Kidney (tissue), 22 donors: ENCODE measurements at places on chromosomes 13 and 19. TPM values are rescaled to one million over a fixed set of nuclear protein-coding genes. Genes with fewer than 3 reads are reported as not detected.
A peak's percentile ranks its signal among the peaks of the same experiment; 100 is the strongest.

DNA sequence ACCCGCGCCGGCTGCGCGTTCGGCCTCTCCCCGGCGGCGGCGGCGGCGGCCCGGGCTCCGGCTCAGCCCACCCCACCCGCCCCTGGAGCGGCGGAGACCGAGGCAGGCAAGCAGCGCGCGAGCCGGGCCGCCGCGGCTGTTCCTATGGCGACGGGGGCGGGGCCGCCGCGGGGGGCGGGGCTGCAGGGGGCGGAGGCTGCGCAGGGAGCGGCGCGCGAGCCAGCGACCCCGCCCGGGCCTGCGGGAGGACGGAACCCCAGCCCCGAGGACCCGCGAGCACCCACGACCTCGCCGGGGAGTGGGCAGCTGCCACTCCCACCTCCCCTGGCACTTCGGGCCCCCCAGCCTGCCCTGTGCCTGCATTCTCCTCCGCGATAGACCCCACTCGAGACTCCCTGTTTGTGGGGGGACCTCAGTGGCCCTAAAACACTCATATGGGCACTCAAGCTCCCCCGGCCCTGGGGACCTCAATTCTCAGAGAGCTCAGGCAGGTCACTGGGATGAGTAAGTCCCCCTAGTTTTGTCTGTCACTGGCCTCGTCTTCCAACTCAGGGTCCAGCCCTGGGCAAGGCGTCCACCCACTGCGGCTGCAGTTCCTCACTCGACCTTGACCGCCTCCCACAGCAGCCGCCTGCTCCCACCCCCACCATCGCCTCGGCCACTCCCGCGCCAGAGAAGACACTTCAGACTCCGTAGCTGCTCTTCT lies at the start of gene CTXN1:
CTXN1 (minus strand) TSS at position 115 of the 706 bp plus-strand sequence. CDS start 597 bp downstream, outside the sequence.
- peak within 1 kb of the TSS; percentile 20 for H3K4me3 ChIP-seq
- no peak within 1 kb of the TSS for H3K27ac ChIP-seq

DNA sequence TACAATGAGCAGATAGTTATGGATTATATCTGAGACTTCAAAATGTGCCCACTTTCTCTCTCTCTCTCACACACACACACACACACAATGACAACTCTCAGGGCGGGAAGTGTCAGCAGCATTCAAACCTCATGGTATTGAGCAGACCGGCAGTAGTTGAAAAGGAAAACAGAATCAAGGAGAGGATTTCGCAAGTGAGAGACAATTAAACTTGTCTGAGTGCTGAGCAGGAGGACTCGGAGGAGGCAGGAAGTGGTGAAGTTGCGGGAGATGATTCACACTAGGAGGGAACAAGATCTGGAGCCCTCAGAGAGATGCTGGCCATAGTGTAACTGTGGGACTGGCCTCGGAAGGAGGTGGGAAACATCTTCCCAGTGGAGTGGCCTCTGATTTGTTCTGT lies 353.1 kb downstream of the EFNB2 start:
- H3K4me1 ChIP-seq, result no peaks in the 10 kb centered on the region
- H3K27ac ChIP-seq, result no peak overlapping the region
- DNase-seq, result no peak
- no peaks in the 10 kb centered on the region for H3K27me3 ChIP-seq

DNA sequence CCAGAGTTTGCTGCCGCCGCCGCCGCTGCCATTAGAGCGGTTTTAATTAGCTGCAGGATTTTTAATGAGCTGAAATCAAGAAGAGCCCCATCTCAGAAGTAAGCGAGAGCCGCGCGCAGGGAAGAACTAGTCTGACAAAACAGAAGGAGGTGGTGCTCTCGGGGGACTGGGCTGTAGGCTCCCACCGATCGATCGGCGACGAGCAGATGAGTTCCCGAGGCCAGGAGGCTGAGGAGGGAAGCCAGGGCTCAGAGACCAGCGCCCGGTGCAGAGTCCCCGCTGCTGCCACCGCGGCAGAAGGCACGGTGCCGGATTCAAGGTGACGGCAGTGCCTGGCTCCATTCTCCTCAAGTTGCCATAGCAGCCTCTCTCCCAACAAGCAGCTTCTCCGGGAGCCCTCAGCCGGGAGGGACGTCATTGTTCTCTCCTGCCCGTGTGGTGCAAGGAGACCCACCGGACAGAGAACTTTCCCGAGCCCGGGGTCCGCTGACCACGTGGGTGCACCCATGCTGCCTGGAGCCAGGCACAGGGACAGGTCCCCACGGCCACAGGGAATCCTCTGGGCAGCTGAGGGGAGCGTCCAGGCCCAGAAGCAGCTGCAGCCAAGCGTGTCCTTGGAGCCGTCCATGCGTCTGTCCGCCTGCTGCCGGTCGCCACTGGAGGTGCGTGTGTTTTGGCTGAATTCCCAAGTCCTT lies 62.9 kb downstream of the CHST8 start:
- no peak for DNase-seq
- no peaks in the 10 kb centered on the region for H3K36me3 ChIP-seq
- H3K27me3 ChIP-seq, result peaks cover 2% of the 10 kb centered on the region

DNA sequence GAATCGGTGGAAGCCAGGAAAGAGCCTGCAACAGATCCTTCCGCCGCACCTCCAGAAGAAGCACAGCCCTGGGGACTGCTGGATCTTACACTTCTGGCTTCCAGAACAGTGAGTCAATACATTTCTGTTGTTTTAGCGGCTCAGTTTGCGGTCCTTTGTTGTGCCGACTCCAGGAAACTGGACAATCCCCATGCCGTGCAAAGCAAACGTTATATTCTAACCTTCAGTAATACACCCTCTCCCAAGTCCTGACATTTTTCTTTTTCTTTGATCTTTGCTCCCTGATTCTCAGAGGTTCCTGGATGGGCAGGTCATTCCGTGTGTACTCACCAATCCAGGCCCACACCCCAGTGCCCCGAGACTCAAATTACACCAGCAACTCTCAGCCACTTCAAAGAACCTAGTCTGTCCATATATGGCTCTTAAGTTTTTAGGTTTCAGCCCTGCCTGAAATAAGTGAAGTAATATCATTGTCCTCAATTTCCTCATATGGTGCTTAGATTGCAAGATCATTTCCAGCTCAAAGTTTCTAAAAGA lies 387.1 kb upstream of the SGCG start:
- no peak overlapping the region for H3K27ac ChIP-seq
- no peaks in the 10 kb centered on the region for H3K36me3 ChIP-seq
- no peaks in the 10 kb centered on the region for H3K27me3 ChIP-seq
- no peaks in the 10 kb centered on the region for H3K4me1 ChIP-seq

GRCh38 chr13:71461892-71462291 lies 405.1 kb downstream of the DACH1 start:
- H3K4me3 ChIP-seq, result no peak overlapping the region
- no peaks in the 10 kb centered on the region for H3K4me1 ChIP-seq
- H3K36me3 ChIP-seq, result no peaks in the 10 kb centered on the region
- DNase-seq, result no peak
- H3K27ac ChIP-seq, result no peak overlapping the region

- H3K36me3 ChIP-seq, result no peaks in the 10 kb centered on the region
- H3K4me1 ChIP-seq, result peaks cover 4% of the 10 kb centered on the region
- DNase-seq, result no peak
- H3K27me3 ChIP-seq, result no peaks in the 10 kb centered on the region
- H3K4me3 ChIP-seq, result no peak overlapping the region
Observed at GRCh38 chr13:71876648-71877255, 9.7 kb upstream of the DACH1 start.

GRCh38 chr19:42093926-42094325 lies 18.0 kb downstream of the ZNF574 start:
- no peaks in the 10 kb centered on the region for H3K27me3 ChIP-seq
- H3K4me3 ChIP-seq, result no peak overlapping the region
- H3K27ac ChIP-seq, result no peak overlapping the region
- DNase-seq, result no peak

DNA sequence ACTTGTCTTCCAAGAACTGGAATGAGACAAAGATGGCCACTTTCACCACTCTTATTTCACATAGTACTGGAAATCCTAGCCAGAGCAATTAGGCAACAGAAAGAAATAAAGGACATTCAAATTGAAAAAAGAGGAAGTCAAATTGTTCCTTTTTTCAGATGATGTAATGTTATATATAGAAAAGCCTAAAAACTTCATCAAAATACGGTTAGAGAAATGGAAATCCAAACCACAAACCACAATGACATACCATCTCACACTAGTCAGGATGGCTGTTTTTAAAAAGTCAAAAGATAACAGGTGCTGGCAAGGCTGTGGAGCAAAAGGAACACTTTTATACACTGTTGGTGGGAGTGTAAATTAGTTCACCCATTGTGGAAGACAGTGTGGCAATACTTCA lies 113.3 kb upstream of the SPRY2 start:
- DNase-seq, result no peak
- no peaks in the 10 kb centered on the region for H3K36me3 ChIP-seq
- no peak overlapping the region for H3K27ac ChIP-seq
- H3K4me3 ChIP-seq, result no peak overlapping the region

DNA sequence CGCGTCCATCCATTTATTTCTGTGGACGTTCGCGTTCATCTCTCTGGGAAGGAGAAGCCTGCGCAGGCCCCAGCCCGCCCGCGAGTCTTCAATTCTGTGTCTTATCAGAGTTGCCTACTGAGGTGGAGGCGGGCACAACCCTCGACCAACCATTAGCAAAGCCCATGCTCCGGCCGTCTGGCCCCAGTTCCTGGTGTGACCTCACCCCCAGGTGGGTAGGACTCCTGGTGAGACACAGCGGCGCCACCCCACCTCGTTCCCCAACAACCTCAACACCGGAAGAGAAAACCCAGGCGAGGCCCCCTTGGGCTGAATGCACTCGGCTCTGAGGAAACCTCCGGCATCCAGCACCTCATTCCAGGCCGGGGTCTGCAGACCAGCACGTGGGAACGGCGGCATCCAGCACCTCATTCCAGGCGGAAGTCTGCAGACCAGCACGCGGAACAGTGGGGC lies 14.7 kb downstream of the ZNF787 start:
- no peaks in the 10 kb centered on the region for H3K27me3 ChIP-seq
- no peak overlapping the region for H3K27ac ChIP-seq
- DNase-seq, result no peak
- no peak overlapping the region for H3K4me3 ChIP-seq

GRCh38 chr19:53639471-53639870 lies 7.7 kb downstream of the DPRX start:
- H3K27ac ChIP-seq, result no peak overlapping the region
- H3K27me3 ChIP-seq, result no peaks in the 10 kb centered on the region
- no peaks in the 10 kb centered on the region for H3K4me1 ChIP-seq
- H3K4me3 ChIP-seq, result no peak overlapping the region
- H3K36me3 ChIP-seq, result no peaks in the 10 kb centered on the region
- DNase-seq, result no peak

DNA sequence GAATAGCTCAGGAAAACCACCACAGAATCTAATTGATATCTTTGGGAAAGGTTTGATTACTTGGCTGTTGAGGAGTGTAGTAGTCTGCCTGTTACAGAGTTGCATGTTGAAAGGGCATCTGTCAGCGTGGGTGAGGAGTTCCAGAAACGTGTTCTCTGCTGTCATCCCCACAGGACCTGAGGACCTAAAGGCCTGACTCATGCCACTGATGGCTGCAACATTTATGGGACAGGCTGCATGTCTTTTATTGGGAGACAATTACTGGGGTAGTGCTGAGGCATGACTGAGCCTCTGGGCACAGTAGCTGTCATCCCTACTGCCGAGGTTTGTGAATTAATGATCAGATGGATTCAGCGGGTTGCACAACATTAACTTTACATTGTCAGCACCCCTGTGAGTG lies 525.9 kb downstream of the GPC6 start:
- H3K36me3 ChIP-seq, result no peaks in the 10 kb centered on the region
- no peak for DNase-seq
- no peak overlapping the region for H3K4me3 ChIP-seq
- H3K27ac ChIP-seq, result no peak overlapping the region
- no peaks in the 10 kb centered on the region for H3K27me3 ChIP-seq

GRCh38 chr13:44017756-44018309 lies 138.1 kb downstream of the LACC1 start:
- DNase-seq, result no peak
- peaks cover 5% of the 10 kb centered on the region for H3K4me1 ChIP-seq
- H3K4me3 ChIP-seq, result no peak overlapping the region
- H3K27ac ChIP-seq, result no peak overlapping the region
- no peaks in the 10 kb centered on the region for H3K27me3 ChIP-seq

DNA sequence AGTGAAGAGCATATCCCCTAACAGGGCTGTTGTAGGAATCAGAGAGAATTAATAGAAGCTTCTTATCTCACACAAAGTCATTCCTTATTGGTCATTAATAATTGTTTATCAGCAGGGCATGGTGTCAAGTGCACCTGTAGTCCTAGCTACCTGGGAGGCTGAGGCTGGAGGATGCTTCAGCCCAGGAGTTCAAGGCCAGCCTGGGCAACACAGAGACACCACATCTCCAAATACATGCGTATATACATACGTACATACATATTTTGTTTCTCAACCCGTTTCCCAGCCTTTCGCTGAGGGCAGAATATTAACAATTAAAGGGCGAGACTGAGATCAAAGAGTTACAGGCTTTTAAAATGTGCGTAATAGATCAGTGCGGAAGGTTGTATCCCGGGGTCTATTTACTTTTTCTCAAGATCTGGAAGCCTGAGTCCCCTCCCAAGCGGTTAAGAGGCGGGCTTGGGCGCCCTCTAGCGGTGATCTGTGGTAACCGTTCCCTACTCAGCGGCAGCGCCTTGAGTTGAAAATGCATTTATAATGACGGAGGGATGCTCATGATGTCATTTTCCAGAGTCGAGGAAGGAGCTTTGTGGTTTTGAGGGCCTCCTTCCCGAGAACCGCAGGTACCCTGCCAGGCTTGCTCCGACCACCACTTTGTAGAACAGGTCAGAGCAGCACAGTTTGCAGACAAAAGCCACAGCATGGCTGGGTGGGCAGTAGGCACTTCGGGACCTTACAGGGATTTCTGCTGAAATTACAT lies 169.6 kb upstream of the GPR12 start:
- no peak overlapping the region for H3K4me3 ChIP-seq
- H3K4me1 ChIP-seq, result no peaks in the 10 kb centered on the region

DNA sequence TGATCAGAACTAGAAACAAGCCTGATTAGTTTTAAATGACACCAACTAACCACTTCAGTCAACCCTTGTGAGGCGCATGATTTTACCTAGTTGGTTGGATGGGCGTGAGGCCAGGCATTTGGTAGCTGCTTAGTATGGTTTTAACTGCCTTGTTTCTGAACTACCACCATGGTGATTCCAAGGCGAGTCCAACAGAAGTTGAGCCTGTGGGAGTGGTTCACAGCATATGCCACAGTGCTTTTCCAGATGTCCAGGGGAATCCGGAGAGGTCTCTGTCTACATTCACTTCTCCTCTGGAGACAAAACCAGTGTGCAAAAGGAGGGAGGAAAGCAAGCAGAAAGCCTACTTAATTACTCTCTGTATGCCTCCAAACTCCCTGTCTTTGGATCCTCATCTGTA lies 524.1 kb downstream of the GPC6 start:
- H3K36me3 ChIP-seq, result no peaks in the 10 kb centered on the region
- no peaks in the 10 kb centered on the region for H3K27me3 ChIP-seq
- H3K4me3 ChIP-seq, result no peak overlapping the region
- DNase-seq, result no peak
- H3K4me1 ChIP-seq, result no peaks in the 10 kb centered on the region
- H3K27ac ChIP-seq, result no peak overlapping the region

ZNF83 gene
- 90.4 TPM for total RNA-seq

LMTK3 gene
- total RNA-seq, result 8.4 TPM

CCNE1 gene
- 1.4 TPM for total RNA-seq

CEACAM7 gene
- 0.16 TPM for total RNA-seq

ZNF534 gene
- total RNA-seq, result not detected

ZNF345 gene
- 8.5 TPM for total RNA-seq

ATP4B gene
- 0.16 TPM for total RNA-seq

ZNF492 gene
- total RNA-seq, result 0.25 TPM

IGSF23 gene
- not detected for total RNA-seq

MEDAG gene
- total RNA-seq, result 12.1 TPM
